Bronchial smooth muscle cell (primary cell): ENCODE measurements at places on chromosomes 5 and 9. TPM values are rescaled to one million over a fixed set of nuclear protein-coding genes. Genes with fewer than 3 reads are reported as not detected.

Gene TCF7
- total RNA-seq: 2.8 and 3.9 TPM in 2 replicates

Gene ENTPD8
- under 0.01 TPM in 1 of 2 replicates, not detected in the other for total RNA-seq

Gene LCN15
- not detected in 2 replicates for total RNA-seq

Gene SPATA31D4
- not detected in 2 replicates for total RNA-seq

Gene TCOF1
- total RNA-seq: 5.7 and 6.1 TPM in 2 replicates
